Stimulated activated CD4-positive, alpha-beta T cell treated with anti-CD3 and anti-CD28 coated beads, Interleukin-4, amount 100 ng/mL, for 24 hours (primary cell): ENCODE measurements at places on chromosomes 4 and X.

GRCh38 chr4:189305500-189305899, 635.2 kb upstream of the FRG1 start:
- no peak for DNase-seq

GRCh38 chr4:137378393-137378792, 153.9 kb downstream of the PCDH18 start:
- no peak for DNase-seq

DNA sequence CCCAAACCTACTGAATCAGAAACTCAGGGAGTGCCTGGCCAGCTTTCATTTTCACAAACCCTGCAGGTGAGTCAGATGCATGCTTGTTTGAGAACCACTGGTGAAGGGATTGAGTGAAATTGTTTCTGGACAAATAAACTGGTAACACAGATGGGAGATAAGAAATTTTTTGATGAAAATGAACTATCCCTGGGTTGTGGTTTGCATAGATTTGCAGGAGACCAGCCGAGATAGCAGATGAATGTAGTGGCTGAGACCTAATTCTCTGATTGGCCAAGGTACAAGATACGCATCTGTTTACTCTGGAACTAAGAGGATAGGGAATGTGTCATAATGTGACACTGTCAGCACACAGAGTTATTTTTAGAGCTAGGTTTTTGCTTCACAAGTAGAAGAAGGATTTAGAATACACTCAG, 117.8 kb upstream of the NOCT start:
- DNase-seq: no peak

DNA sequence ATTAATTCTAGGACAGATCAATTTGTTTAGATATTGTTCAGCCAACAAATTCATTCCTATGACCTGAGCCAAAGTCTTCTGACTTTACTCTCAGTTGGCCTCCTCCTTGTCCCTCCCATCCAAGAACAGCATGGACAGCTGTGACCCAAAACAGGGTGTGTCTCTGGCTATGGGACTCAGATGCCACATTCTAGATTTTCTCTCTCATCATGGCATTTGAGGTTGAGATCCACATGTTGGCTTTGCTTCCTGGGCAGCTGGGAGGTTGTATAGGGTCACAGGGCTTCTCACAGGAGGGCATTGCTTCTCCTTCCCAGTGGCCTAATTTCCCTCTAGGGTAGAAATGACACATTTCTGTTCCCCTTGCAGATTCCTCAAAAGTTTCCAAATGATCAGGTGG, 22.6 kb upstream of the EGF start:
- DNase-seq: no peak

GRCh38 chrX:18873189-18873791, 110.6 kb downstream of the PHKA2 start:
- DNase-seq: peak; percentile 9

GRCh38 chr4:54085284-54085683, 14.7 kb upstream of the GSX2 start:
- no peak for DNase-seq

GRCh38 chrX:37350034-37350365, 836 bp downstream of the PRRG1 start:
- no peak for DNase-seq
